Stimulated activated CD4-positive, alpha-beta T cell treated with anti-CD3 and anti-CD28 coated beads, Interleukin-15, amount 100 ng/mL, for 1 hour (primary cell): ENCODE measurements at places on chromosomes 1 and 21.
A peak's percentile ranks its signal among the peaks of the same experiment; 100 is the strongest.

- no peak for DNase-seq
Measured at GRCh38 chr1:205670611-205671430, 9.5 kb downstream of the SLC45A3 start.

GRCh38 chr1:50522691-50523342 lies 99.6 kb upstream of the DMRTA2 start:
- no peak for DNase-seq

DNA sequence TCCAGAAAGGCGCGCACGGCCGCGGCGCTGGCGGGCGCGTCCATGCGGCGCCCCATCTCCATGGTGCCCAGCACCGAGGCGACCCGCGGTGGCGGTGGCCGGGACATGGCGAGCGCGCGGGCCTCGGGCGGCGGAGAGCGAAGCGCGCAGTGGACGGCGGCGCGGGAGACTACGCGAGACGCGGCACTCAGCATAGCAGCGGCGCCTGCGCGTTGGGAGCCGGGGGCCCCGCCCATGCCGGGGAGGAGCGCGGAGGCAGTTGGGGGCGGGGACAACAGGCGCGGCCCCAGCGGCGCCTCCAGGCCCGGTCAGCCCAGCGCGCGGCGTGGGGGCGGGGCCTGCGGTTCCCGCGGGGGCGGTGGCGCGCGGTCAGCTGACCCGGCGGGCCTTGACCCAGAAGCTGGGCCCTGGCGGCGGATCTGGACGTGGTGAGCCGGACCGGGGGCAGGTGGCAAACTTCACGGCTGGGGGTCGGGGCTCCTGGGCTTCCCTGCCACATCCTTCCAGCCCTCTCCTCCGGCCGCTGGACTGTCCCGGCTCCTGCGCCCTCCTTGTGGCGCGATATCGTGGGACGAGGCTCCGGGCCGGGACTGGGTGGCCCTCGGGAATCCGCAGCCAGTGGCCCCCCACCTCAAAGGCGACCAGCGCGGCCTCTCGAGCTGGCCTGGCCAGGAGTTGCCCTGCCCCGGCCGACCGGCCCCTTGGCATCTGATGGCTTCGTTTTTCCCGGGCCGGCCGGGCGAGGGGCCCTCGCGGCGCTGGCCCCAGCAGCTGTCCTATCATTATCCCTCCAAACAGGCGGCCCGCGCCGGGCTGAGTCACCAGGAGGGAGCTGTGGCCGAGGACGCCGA lies at the start of the genes AKR7A2 and SLC66A1:
TSS of gene AKR7A2 (minus strand) at position 214 of the 851 bp plus-strand sequence. CDS start at position 194, 20 bp downstream.
TSS of gene SLC66A1 (plus strand) at position 396 of the 851 bp plus-strand sequence. CDS start 5,352 bp downstream, outside the sequence.
- DNase-seq, result peak; percentile 89

- DNase-seq, result no peak
Measured at GRCh38 chr1:27408151-27408550, 15.7 kb downstream of the GPR3 start.

DNA sequence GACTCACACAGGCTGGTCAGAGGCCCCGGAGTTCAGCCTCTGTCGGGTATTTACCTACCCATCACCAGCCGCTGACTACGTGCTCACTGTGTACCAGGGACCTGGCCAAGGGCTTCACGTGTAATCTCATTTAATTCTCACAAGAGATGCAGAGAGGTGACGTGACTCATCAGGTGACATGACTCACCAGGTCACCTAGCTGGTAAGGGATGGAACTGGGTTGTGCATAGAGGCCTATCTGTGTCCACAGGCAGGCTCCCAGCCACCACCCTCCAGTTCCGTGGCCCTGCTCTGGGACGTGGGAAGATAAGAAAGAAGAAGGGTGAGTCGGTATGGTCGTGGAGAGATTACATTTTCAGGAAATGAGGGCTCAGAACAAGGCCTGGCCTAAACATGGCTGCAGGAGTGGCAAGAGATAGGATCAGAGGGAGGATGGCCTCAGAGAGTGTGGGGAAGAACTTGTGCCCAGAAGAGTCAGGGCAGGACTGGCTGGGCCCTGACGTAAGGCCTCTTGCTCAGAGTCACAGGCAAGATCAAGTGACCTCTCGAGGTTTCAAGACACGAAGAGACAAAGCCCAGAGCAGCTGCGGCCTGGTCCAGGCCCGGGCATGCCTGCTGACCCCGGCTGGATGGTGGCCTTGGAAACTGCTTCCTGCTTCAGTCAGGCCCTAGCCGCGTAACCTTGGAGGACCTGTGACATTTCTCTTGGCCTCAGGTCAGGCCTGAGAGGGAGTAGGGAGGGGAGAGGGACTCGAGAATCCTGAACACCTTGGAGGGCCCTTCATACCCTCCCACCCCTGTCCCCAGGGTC lies 52.7 kb upstream of the WASF2 start:
- DNase-seq, result no peak

DNA sequence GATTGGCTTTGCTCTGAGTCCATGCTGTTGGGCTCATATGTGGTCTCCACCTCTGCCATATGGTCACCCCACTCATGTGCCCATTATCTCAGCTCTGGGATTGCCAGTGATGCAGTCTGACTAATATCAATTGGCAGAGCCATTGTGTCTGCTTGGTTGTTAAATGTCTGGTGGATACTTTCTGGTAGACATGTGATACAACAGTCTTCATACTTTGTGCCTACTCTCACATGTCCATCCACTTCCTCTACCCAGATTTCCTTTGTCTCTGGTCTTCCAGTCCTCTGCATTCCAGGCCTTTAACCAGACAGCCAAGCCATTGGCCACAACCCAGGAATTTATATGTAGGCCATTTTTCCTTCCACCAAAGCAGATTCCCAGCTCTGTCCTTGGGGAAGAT lies 30.8 kb upstream of the DIPK1A start:
- no peak for DNase-seq

DNA sequence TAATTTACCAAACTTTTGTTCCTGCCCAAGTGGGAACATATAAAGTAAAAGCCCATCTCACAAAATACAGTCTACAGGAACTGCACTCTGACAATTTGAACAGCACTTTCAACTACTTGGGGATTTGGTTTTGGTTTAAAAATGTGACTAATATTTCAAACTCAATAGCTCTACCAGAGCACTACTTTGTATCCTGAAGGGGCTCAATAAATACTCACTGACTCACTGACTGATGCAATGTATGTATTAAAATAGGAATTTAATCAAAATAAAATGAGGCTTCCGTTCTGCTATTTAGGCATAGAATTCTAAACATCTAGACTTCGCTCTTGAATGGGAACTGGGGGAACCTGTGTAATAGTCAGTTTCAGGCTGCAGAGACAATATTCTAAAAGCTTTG lies 21.9 kb downstream of the EFCAB14 start:
- DNase-seq, result no peak

DNA sequence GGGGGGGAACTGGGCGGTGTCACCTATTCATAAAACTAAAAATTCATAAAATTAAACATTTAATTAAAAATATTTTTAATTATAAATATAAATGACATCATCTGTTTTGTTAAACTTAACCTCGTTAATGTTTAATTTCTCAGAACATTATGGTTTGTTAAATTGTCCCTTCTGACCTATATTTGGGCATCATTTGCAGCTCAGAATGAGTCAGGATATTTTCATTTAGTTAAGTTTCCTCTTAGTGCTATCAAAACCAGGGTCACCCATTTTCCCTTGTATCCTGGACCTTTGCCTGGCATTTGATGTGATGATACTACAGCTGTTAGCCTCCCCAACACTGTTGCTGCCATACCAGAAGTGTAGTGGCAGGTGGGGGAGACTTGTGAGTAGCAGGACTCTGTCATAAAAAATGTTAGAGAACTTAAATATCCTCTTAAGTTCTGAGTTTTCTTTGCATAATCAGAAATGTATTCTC lies 30.3 kb downstream of the TSNAX start:
- no peak for DNase-seq

GRCh38 chr1:101291562-101292380 lies 55.0 kb downstream of the S1PR1 start:
- DNase-seq, result no peak

DNA sequence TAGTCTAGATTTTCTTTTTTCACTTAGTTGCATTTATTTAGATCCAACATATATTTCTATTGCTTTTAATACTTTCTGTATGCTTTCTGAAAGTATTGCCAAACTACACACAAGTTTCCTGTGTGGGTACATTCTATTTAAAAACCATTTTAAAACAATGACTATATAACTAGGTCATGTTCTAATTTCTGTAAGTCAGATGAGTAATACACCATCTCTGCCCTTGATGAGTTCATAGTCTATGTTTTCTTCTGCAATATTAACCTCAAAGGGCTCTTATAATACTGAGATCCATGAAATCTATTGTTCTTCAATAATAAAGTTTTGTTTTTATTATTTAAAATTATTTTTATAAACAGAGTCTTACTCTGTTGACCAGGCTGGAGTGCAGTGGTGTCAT lies 68.3 kb downstream of the RNASEL start:
- DNase-seq, result no peak
